Activated T-helper 17 cell treated with anti-CD3 and anti-CD28 coated beads, Interleukin-2, amount 50 U/mL, for 72 hours (primary cell): ENCODE measurements at places on chromosomes 3 and 15. TPM values are rescaled to one million over a fixed set of nuclear protein-coding genes. Genes with fewer than 3 reads are reported as not detected.

Gene CCDC9B
- total RNA-seq = 0.78 TPM

Gene CPLX3
- 0.15 TPM for total RNA-seq

Gene GOLGA6L7
- total RNA-seq = not detected

Gene TGM5
- total RNA-seq = 0.48 TPM

Gene NTRK3
- total RNA-seq = not detected

Gene MOBP
- total RNA-seq = not detected

Gene PIERCE2
- total RNA-seq = not detected

Gene CAPN3
- total RNA-seq = 4.6 TPM

Gene C2CD4B
- 0.76 TPM for total RNA-seq

- no peak for ATAC-seq
Observed at GRCh38 chr3:165196577-165197480, 645 bp upstream of the SLITRK3 start.

GRCh38 chr15:76195506-76196268 lies 115.6 kb downstream of the ETFA start:
- ATAC-seq = no peak

DNA sequence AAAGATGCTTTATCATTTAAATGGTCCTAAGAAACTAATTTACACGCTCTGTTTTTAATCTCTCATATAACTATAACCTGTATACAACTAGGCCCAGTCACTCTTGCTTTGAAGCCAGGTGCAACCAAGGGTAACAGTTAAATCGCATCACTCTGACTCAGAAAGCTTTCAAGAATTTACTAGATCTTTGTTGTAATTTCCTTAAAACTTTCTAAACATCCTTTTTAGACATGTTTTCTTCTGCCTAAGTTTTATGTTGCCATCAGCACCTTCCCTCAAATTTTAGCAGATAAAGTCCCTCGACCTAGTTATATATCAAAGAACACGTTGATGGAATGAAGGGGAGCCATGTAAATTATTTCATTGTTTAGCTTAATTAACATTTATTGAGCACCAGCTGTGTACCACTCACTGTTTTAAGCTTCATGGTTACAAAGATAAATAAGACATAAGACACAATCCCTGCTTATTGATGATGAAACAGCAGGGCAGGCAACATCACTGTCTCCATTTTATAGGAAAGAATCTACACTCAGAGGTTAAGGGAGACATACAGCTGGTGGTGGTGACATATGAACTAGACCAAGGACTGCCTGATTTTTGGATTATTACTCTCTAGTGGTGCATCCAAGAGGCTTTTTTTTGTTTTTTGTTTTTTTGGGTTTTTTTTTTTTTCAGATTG lies 101.0 kb downstream of the CD200R1L start:
- ATAC-seq = peak; percentile 53

- ATAC-seq = no peak
Observed at GRCh38 chr3:17831366-17831765, 88.9 kb upstream of the TBC1D5 start.

DNA sequence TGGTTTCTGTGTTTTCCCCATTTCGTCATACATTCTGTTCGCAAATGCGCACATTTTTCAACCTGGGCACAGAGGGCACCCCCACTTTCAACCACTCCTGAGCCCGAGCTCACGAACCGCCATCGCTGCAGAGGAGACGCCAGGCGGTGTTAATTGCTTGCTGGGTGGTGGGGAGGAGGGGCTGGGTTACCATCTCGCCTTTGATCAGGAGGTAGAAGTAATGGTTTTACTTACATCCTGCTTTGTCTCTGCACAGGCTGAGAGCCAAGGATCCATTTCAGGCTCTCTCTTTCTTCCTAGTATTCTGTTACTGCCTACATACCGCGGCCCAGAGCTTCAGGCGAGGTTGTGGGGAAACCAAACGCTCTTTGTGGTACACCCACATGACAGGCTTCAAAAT lies 177.3 kb upstream of the WNT5A start:
- no peak for ATAC-seq

- peak; percentile 37 for ATAC-seq
Observed at GRCh38 chr3:122101646-122102045, 46.5 kb downstream of the CD86 start.

- ATAC-seq = no peak
Observed at GRCh38 chr3:171744158-171744741, 66.0 kb downstream of the PLD1 start.

GRCh38 chr3:46049093-46049492 lies 21.8 kb upstream of the XCR1 start:
- ATAC-seq = no peak

DNA sequence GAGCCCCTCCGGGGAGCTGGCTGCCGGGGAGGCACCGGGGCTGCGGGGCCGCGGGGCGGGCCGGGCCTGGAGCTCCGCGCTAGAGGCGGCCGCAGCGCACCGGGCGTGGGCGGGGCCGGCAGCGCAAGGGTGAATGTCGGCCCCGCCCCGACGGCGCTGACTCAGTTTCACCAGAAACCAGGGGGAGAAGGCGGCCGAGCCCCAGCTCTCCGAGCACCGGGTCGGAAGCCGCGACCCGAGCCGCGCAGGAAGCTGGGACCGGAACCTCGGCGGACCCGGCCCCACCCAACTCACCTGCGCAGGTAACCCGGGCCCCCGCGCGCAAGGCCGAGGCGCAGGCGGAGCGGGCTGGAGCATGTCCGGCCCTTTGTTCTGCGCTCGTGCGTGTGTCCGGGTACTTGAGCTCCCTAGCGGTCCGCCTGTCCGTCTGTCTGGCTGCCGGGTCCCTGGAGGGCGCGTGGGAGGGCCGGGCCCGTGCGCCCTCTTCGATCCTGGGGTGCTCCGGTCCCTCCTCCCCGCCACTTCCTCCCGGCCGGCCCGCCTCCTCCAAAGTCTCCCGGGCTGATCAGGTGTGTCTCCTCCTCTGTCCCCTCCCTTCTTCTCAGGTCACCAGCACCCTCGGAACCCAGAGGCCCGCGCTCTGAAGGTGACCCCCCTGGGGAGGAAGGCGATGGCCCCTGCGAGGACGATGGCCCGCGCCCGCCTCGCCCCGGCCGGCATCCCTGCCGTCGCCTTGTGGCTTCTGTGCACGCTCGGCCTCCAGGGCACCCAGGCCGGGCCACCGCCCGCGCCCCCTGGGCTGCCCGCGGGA lies at the start of gene SPINT1:
Gene SPINT1 (plus strand): TSS at position 164 of the 811 bp plus-strand sequence. CDS start 507 bp downstream, at position 671.
- peak; percentile 88 for ATAC-seq

DNA sequence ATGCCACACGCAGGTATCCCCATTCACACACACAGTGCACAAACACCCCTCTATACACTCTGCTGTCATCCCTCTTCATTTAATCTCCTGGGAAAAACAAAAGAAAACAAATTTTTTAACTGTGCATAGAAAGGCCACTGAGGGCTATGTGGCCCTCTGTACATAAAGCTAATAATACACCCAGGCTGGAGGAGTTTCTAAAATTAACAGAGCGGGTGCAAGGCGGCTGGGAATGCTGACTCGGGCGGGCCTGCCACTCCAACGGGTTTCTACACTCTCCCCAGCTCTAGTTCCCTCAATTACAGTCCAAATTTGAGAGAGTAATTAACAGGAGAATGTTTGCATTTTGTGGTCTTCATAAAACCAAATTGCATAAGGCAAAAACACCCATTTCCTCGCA lies 23.1 kb downstream of the HCN4 start:
- ATAC-seq = no peak

DNA sequence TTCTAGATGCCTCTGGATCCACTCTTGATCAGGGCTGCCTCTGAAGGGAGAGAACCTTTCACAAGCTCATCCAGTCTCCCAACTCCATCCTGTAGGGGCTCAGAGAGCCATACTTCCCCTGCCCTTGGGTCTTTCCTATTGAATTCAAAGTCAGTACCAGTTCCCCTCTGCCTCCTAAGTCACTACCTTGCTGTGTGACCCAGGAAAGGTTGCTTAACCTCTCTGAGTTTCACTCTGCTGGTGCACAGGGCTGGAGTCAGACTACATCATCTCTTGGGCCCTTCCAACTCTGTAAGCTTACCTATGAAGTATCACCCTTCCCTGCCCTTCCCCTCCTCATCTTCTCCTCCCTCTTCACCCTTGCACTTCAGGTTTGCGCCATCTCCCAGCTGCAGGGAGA lies 117.9 kb downstream of the MEGF11 start:
- no peak for ATAC-seq

DNA sequence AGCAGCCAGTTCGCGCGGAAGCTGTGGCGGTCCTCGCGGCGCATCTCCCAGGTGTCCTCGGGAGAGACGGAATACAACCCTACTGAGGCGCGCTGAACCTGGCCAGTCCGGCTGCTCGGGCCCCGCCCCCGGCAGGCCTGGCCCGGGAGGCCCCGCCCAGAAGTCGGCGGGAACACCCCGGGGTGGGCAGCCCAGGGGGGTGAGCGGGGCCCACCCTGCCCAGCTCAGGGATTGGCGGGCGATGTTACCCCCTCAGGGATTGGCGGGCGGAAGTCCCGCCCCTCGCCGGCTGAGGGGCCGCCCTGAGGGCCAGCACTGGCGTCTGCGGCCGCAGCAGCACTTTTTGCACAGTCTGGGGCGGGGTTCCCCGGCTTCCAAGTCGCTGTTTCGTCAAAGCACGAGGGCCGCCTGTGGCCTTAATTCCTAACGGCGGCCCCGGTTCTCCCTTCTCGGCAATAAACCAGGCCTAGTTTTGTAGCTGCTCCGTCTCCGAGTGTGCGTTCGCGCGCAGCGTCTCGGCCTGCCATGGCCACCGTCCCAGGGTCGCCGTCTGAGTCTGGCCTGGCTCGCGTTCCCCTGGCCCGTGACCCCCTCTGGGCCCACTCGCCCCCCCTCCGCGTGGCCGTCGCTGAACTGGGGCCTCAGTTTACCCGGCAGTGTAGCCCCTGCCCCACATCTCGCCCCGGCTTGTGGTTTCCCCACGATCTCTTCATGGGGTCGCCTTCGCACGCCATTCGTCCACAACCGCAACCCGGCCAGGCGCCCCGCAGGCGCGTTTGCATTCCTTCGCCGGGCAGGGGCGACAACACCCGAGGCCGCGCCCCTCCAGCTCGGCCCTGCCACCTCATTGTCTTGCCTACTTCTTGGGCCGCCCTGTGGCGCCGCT lies 30.0 kb downstream of the NBEAL2 start:
- peak; percentile 71 for ATAC-seq

GRCh38 chr3:129937717-129938116 lies 36.8 kb upstream of the TRH start:
- ATAC-seq = no peak

- ATAC-seq = no peak
Observed at GRCh38 chr15:44092221-44092620, 102.8 kb downstream of the FRMD5 start.

- ATAC-seq = peak; percentile 94
Observed at GRCh38 chr3:14472471-14473351, 67.4 kb downstream of the GRIP2 start.

DNA sequence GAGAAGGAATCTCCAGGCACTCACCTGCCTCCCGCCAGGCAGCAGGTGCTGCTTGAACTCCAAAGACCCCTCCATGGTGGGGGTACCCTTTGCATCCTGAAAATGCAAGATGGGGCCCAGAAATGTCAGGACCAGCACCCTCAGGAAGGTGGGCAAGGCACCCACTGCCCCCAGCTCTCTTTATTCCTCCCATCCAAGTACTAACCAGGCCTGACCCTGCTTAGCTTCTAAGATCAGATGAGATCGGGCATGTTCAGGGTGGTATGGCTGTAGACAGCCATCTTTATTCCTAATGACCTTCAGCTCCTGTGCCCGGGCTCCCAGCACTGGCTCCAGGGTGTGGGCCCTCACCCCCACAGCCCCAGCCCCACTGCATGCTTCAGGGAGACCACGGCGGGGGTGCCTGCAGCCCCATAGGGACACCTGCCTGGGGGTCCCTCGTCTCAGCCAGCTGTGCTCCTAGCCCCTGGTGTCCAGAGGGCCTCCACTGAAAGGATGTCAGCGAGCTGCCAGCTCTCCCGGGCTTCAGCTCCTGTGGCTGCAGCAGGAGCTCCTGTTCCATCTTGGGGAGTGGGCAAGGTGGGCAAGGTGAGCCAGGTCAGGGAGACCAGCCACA lies 13.2 kb downstream of the PLA2G4B start:
- ATAC-seq = no peak

DNA sequence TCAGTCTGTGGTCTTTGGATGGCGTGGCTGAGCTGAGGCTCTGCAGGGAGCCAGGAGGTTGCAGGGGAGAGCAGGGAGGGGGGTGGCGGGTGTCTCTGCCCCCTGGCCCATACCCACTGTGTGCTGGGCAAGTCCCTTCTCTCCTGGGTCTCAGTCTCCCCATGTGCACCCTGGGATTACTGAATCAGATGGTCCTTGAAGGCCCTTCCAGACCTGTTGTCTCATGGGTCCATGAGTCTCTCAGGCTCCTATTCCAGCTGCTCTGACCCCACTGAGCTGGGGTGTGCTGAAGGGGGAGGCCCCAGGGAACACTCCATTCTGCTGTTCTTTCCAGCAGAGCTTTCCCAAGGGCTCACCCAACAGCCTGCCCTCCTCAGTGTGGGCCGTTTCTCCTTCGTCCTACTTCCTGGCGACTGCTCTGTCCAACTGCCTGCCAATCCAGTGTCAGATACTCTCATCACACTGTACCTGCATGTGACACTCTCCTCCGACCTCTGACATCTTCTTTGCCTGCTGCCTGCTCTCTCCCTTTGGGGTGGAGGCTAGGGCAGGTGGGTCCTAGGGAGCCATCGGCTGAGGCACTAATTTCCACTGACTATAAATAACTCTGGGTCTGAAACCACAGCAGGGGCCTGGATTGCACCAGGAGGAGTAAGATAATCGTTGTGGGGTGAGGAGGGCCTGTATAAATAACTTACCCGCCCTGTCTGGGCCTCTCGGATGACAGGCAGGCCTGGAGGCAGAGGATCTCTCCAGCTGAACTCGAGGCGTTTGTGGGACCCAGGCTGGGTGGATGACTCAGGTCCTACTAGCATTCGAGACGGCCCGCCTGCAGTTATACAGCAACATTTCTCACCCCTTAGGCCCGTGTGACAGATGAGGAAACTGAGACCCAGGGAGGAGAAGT lies 67.1 kb downstream of the ATP2B2 start:
- ATAC-seq = no peak
